ENCODE measurements at places on chromosomes 6 and 20.
A peak's percentile ranks its signal among the peaks of the same experiment; 100 is the strongest.

GRCh38 chr20:17556837-17557674 is 12.8 kb upstream of the DSTN start:
- no peak for DNase-seq

DNA sequence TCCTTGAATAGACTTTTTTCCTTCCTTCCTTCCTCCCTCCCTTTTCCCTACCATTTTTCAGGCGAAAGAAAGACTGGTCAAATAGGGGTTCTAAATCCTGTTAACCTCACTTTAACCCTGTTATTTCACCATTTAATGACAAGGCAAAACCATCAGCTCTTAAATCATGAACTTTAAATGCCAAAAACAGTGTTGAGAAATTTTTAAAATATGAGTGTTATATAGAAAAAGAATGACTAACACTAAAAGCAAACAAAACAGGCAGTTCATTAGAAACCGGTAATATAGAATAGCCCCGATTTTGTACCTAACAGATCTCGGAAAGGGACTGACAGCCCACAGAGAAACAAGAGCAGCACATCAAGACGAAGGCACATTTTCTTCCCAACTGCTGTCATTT is 57.4 kb upstream of the CEP85L start:
- DNase-seq = no peak

- DNase-seq = no peak
These were observed 7.7 kb downstream of the BRPF3 start for GRCh38 chr6:36204068-36204753.

- no peak for DNase-seq
These were observed 26.2 kb downstream of the TNXB start for GRCh38 chr6:32082935-32083334.

DNA sequence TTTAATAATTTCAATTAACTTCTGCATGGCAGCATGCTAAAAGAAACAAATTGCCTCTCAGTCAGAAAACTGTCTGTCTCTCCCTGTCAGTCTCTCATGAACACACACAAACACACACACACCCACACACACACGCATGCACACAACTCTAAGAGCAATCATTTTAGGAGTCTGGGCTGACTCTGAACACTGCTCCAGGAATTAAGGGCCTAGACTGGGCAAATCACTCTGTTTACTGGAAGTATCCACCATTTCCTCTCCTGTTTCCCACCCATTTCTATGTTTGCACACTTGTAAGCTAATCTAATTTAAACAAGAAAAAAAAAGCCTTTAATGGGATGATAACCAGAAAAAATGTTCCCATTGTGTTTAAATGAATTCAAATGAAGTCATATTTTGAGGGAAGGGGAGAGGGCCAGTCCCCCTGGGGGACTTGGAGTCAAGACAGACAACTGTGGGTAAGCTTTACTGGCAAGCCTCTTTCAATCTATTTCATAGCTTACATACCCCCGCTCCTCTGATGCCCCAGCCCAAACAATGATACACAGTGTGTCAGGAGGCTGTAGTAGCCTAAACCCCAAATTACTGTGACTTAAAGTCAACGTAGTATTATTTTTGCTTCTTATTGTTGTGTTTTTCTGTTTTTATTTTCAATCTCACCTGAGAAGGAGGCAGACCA is 447.8 kb upstream of the FLRT3 start:
- no peak for DNase-seq

DNA sequence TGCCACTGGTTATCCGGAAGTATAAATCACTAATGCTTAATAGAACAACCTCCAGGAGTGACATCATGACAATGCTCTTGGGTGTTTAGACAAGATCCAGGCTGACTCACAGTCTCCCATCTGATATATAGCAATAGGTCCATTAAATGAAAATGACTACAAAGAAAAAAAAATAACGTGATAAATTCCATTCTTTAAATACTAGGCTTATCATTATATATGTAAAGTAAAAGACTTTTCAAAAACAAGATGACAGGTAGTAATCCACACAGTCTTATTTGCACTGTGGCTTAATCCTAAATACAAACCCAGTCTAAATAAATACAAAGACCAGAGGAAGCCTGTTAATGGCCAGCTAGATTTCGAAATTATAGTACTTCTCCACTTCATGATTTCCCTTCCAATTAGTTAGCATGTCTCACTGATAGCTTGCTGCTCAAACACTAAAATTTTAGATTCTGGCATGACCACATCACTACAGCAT is 149.1 kb upstream of the BEND3 start:
- no peak for DNase-seq

- DNase-seq = peak; percentile 46
These were observed at the start of gene ITPR3 for GRCh38 chr6:33620856-33621710. ITPR3 (plus strand) TSS chr6:33621322; CDS start chr6:33621603, 281 bp downstream.

DNA sequence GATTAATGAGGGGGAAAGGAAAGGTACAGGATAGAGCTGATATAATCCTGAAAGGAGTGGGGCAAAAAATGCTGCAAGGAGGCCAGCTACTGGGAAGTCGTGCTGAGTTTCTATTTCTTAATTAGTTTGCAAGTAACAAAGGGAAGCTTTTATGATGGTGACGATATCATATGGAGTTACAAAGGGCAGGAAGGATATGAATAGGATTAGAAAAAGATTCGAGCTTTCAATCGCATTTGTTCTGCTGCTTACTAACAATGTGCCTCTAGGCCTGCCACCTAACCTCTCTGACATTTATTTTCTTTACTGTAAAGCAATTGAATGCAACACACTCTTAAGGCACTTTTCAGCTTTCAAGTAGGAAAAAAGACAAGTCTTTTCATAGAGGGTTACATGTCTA is 219.2 kb downstream of the CLVS2 start:
- DNase-seq = no peak

DNA sequence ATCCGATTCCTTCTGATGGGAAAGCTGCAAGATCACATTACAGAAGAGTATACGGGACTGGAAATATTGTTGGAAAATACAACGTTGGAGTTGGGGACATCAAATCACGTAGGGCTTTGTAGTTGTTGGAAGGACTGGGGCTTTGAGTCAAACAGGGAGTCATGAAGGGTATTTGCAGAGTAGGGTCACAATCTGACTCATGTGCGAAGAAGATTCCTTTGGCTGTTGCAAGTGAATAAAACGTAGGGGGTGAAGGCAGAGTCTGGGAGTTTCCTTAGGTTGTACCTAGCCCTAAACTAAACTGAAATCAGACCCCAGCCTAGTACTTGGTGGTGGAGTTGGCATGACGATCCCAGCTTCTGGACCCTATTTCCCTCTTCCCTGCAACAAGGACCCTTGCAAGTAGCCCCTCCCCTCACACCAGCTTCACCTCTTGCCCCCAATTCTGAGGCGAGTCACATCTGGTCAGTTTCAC is 32.3 kb downstream of the SNX5 start:
- DNase-seq = no peak

- DNase-seq = no peak
These were observed 105.5 kb downstream of the ARMC2 start for GRCh38 chr6:108953681-108954080.

DNA sequence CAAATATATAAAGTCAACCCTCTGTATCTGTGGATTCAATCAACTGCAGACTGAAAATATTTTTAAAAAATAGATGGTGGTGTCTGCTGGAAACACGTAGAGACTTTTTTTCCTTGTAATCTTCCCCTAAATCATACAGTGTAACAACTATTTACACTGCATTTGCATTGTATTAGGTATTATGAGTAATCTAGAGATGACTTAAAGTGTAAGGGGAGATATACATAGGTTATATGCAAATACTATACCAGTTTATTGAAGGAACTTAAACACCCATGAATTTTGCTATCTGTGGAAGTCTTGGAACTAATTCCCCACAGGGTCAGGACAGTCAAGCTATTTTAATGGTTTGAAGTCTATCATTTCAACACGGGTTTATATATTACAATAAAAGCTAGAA is 10.2 kb downstream of the HDAC2 start:
- no peak for DNase-seq

- no peak for DNase-seq
These were observed 980.6 kb upstream of the EYS start for GRCh38 chr6:66687611-66688140.

DNA sequence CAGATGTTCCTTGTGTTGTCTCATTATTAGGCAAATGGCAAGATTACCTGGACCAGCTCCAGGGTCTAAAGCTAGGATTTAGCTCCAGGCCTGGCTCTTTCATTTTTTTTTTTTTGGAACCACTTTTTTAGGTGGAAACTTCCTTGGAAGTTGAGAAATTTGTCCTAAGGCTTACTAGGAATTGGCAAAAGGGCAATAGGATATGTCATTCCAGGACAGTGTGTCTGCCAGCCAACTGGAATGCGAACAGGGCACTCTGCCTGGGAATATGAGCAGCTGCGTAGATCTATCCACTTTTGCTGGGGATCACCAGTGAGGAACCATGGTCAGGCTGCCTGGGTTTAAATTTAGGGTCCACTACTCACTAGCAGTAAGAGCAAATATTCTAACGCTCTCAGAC is 304.0 kb downstream of the TSHZ2 start:
- DNase-seq = no peak

GRCh38 chr6:79705456-79705995 is 74.4 kb downstream of the SH3BGRL2 start:
- DNase-seq = no peak

DNA sequence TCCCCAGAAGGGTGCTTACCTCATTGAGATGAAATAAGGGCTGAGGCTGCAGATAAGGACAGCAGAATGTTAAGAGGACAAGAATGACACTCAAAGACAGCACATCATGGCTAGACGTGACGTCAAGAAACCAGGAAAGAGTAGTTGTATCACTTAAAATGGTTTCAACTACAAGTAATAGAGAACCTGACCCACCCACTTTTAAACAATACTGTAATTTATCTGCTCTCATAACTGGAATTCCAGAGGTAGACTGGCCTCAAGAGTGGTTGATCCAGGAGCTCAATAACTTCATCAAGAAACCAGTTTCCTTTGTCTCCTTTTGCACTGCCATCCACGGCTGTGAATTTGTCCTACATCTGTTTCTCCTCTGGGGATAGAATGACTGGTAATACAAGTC is 187.1 kb downstream of the EYA4 start:
- no peak for DNase-seq

GRCh38 chr20:62670998-62671397 is 28.7 kb downstream of the SLCO4A1 start:
- DNase-seq = no peak

DNA sequence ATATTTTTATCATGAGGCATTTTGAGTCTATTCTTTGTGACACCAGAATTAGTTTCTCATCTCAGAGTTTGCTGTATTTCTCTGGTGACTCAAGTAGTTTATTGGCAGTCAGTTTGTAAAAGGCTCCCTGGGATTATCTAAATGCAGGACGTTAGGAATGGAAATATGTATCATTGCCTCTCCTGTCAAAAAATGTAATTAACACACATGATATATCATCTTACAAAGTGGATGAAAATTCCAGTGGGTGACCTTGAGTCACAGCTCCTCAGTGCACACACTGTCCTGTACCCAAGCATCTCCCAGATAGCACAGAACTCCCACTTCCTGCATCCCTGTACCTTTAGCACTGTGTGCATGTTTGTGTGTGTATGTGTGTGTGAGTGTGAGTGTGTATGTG is 258.6 kb downstream of the LAMA2 start:
- DNase-seq = no peak

DNA sequence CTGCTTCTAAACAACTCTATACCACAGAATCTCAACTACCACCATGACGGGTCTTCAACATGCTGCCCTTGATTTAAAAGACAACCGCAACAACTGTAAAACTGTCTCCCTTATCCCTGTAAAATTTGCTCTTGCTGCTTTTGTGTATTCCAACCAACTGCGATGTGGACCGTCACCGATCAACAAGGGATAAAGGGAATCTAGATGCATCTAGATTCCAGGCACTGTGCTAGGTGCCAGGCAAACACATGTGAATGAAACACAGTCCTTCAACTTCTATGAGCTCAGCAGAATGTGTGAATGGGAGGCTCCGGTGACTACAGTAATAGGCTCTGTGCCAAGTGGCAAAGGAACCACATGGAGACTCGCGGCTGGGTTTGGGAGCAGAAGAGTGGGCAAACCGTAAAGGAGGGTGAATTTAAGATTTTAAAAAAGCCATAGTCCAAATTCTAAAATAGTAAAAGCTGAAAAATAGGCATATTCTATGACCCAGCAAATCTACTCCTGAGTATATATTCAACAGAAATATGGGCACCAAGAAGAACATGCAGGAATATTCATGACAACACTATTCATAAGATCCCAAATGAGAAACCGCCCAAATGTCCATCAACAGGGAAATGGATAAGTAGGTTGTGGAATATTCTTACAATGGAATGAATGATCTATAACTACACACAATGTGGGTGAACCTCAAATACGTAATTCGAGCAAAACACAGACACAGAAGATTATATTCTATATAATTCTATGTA is 3.7 kb upstream of the PRND start:
- DNase-seq = no peak

DNA sequence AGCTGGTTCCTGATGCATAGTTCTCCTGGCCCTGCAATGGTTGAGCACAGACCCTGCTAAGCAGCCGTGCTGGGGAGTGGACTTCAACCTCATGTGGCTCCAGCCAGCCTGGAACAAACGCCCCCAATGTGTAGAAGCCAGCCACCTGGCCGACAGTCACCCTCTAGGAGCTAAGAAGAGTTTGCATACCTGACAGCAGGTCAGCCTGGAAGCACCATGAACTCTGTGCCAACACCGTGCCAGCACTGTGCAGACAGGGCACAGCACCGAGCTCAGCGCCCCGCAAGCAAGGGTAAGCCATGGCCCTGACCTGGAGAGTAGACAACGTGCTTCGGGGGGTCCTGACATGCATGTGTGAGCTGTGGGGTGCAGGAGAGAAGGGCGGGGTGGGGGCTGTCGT is 356.3 kb downstream of the ZFAND3 start:
- no peak for DNase-seq

DNA sequence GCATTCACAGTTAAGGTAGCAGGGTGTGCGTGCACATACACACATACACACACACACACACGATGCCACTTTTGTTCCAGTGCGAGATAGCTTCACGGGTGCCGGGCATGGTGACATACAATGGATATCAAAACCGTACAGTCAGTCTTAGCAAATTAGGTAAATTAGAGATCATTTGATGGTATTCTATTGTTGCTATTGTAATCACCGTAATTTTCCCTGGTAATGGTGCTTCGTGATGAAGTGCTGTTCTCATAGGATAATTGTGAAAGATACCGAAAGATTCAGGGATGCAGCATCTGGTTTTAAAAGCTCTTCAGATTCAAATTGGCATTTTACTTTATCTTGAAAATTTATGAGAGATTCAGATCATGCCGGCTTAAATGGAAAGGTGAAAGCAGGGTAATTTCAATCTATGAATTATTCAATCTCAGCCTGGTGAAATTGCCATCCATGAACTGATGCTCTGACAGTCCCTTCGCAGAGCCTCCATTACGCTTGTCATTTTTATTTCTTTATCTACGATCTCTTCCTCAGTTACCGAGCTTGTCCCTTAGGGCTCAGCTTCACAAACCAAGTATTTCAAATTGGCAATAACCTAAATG is 71.3 kb upstream of the SOX4 start:
- DNase-seq = no peak

GRCh38 chr20:5785146-5785545 is 34.9 kb downstream of the SHLD1 start:
- no peak for DNase-seq

GRCh38 chr20:46977909-46978588 is 83.4 kb downstream of the EYA2 start:
- no peak for DNase-seq

- no peak for DNase-seq
These were observed 93.9 kb downstream of the CLIC5 start for GRCh38 chr6:45921691-45922281.
